Activated T-helper 1 cell treated with Interleukin-2 at 50 U/mL for 16 hours (primary cell): ENCODE measurements at places on chromosomes 7 and 10.

GRCh38 chr7:108403597-108404217, 52.5 kb downstream of the NRCAM start:
- DNase-seq: no peak

DNA sequence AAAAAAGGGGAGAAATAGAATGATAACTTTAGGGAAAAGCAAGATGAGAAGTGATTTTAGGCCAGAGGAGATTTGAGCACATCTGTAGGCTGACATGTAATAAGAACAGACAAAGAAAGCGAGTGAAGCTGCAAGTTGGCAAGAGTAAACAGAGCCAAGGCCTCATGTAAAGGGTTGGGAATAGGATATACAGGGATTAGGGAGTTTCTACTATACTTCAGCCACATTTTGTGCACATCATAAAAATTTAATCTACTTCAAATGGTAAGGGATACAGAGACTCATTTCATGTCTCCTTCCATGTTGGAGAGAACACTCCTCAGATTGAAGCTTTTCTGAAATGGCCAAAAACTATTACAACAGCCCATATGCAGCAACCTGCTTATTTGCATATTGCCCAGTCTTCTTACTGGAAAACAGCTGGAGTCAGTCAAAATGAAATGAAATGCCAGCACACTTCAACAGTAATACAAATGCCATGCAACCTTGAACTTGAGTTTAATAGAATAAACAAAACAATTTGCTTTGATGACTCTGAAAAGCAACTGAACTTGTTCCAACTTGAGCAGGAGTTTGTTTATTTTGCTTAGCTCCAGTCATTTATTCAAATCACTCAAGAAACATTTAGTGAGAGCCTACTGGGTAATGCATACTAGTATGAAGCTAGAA, 49.9 kb downstream of the NRCAM start:
- no peak for DNase-seq

DNA sequence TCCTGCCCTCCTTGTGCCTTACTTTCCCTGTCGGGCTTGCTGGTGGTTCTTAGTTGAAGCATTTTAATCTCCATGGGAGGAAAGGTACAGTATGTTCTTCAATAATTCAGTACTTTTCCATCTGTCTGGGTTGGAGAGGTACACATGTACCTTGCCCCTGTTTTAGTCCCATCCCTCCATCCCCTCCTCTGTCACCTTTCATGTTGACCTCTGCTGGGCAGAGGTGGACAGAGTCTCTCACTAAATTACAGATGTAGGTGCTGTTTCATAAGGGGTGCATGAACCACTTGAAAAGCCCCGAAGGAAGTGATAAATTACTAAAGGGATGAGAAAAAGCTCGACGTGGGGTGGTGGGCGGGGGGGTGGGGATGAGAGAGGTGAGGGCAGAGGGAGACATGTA, 5.4 kb downstream of the AGFG2 start:
- DNase-seq: no peak

DNA sequence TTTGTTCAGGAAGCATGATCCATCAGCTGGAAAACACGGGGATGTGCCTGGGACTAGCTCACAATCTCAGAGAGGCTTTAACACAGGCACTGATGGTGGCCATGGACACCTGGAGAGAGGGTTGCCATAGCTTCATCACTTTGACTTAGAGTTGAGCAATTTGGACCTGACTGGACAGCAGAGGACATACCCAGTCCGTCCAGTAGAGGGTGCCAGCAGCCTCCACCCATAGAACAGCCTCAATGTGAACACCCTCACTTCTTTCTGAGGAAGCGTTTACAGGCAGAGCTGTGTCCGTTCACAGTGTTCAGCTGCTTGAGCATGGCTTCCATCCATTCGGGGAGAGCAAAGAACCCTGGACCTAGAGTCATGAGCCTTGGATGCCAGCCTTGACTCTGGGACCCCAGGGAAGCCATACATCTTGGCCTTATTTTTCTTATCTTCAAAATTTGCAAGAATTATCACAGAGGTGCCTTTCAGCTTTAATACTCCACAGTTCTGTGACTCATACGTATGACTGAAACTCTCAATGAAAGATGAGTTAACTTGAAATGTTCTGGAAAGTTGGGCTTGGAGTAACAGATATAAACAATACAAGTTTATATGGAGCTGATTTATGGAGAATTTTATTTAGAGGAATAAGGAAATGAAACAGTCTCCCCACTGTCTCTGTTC, 302.9 kb upstream of the PODXL start:
- DNase-seq: no peak

GRCh38 chr10:15605740-15606369, 113.9 kb downstream of the ITGA8 start:
- no peak for DNase-seq

- DNase-seq: no peak
These were observed 388.9 kb upstream of the NPVF start for GRCh38 chr7:25617214-25617613.

GRCh38 chr7:91137153-91137787, 127.0 kb upstream of the FZD1 start:
- DNase-seq: no peak

DNA sequence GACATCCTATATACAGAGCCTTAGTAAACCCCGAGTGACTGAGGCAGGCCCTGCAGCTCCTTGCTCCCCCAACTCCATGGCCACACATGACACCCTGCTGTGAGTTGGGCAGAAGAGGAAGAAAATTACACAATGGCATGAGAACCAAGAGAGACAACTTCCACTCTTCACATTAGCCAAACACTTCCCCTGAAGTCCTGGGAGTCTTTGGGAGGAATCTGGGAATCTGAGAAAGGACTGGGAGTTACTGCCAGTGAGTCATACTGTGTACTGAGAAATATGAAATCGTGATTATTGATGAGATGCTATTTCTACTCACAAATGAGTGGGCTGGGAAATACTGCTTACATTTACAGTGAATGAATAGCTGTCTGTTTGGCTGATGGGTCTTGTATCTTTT, 116.6 kb downstream of the SPAG6 start:
- DNase-seq: no peak

- no peak for DNase-seq
These were observed 274.9 kb upstream of the NEBL start for GRCh38 chr10:21171936-21172541.

DNA sequence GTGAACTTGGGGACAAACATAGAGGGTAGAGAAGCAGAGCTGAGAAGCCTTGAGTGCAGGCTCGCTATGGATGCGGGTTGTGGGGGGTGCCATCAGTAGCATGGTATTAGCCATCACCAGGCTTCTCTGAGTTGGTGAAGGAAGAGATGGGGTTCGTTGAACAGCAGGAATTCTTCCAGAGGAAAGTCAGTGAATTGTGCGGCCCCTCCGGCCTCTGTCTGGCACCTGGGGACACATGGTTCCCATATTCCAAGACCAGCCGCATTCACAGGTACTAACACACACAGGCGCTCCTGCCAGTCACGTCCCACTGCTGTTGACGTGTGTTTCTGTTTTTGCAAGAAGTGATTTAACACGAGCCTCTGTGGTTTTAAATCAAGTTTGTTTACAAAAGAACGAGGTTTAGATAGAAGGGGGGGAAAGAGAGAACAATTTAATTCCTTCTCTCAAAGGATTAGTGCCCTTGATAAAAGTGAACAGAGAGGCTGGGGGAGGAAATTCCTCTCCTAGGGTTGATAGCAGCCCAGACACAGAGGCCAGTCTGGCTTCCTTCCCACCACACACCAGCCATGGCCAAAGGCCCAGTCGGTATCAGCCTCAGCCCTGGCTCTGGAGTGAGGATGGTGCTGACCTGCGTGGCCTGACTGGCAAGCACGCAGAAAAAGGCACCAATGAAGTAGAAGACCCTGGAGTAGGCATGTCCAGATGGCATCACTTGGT, 252.6 kb upstream of the IGFBP3 start:
- DNase-seq: no peak

DNA sequence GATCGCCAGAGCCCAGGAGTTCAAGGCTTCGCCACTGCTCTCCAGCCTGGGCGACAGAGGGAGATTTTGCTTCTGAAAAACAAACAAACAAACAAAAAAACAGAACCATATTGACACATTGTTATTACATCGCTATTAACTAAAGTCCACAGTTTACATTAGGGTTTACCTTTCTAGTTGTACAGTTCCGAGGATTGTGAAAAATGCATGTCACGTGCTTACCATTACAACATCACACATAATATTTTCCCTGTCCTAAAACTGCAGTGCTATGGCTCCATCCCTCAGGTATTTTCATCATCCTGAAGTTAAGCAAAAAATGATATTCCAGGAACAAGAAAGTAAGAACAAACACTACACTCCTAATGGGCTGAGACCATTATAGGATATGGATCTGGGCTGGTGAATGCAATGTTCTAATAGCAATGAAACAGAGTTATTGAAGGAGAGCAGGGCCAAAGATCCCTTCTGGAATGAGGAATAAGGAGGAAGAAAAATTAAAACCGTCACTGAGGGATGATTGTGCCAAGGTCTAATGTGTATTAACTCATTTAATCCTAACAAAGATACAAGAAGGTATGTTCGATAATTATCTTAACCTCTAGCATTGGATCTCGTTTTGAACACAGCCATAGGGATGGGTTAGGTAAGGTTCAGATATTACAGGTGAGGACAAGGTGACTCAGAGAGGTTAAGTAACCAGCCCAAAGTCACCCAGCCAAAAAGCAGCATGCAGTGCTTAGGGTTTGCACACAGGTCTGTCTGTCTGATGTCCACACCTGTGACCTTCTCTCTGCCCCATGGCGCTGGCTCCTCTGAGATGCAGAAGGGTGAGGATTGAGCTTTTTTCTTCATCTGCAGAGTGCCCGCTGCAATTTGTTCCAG, 14.0 kb upstream of the CUX1 start:
- DNase-seq: no peak
